Mesenchymal stem cell (in vitro differentiated cells and primary cell): ENCODE measurements at places on chromosomes 16 and 17.

DNA sequence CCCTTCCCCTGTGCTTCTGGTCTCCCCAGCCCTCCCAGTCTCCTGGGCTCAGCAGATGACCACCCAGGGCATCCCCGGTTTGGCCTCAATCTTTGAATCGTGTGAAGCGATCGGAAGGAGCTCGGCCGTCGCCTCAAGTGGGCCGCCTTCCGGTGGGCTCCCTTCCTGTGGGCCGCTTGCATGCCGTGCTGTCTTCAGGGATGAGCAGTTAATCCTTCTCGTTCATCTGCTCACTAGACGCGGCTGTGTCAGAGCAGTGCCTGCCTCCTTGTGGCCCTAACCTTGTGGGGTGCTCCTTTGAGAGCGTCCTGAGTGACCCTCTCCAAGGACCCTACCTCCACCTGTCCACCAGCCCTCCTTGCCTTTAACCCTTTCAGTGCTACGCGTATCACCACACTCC is 40.4 kb downstream of the BAIAP2 start:
- H3K4me3 ChIP-seq = no peak overlapping the region
- peaks cover 31% of the 10 kb centered on the region for H3K4me1 ChIP-seq
- H3K27ac ChIP-seq = no peak overlapping the region
- no peak for DNase-seq

GRCh38 chr16:72169708-72170107 is 2.2 kb downstream of the PMFBP1 start:
- H3K4me1 ChIP-seq = no peaks in the 10 kb centered on the region
- no peak overlapping the region for H3K4me3 ChIP-seq
- H3K27me3 ChIP-seq = peaks cover 9% of the 10 kb centered on the region
- H3K27ac ChIP-seq = no peak overlapping the region
- H3K36me3 ChIP-seq = no peaks in the 10 kb centered on the region

DNA sequence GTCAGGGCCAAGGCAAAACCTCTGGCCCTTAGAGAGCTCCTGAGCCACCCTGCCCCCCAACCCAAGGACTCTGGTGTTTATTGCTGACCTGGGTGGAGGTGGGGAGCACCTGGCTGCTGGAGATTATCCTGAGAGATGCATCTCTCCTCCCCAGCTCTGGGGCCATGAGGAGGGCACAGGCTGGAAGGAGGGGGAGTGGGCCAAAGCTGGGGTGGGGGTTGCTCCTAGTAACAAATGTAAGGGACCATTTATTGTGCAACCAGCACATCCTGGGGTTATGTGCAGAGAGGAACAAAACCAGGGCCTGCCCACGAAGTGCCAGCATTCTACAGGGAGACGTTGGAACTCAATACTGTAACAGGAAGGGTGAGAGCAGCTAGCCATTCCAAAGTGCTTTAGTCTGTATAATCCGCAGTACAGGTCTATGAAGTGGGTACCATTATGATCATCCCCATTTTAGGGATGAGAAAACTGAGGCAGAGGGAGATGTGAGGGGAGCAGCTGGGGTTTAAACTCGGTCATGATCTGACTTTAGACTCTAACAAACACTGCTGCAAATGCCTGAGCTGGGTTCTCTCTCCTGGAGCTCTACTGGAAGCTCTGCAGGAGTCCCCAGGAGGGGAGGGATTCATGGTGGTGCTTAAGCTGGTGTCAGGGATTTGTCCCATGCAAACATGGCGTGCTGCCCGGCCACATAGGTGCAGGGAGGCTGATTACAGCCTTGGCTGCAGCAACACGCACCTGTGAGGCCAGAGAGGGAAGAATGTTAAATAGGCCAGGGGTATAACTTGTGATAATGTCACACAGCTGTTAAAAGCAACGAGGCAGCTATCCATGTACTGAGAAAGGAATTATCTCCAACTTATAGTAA is 1.4 kb upstream of the RHBDF2 start:
- H3K27ac ChIP-seq = no peak overlapping the region
- no peak for DNase-seq
- peaks cover under 1% of the 10 kb centered on the region for H3K36me3 ChIP-seq
- H3K4me3 ChIP-seq = no peak overlapping the region

GRCh38 chr17:41012326-41013120 is 3.6 kb upstream of the KRTAP3-1 start:
- DNase-seq = no peak
- no peaks in the 10 kb centered on the region for H3K27me3 ChIP-seq

DNA sequence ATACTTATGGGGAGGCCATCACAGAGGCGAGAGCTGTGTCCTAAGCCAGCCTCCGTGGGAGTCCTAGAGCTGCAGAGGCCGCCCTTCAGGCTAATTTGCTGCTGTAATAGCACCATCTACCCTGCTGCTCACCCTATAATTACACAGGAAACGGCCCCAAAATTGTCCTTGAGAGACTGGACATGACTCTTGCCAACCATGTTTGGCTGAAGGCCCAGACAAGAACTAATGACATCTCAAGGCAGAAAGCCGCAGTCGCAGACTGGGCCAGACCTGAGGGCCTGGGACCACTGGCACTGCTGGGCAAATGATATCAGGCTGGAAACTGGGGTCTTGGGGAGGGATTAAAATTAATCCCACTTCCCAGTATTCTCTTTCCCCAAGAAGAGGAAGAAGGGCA is 24.1 kb downstream of the PSMD7 start:
- no peak overlapping the region for H3K4me3 ChIP-seq
- no peak for DNase-seq
- no peaks in the 10 kb centered on the region for H3K4me1 ChIP-seq
- no peaks in the 10 kb centered on the region for H3K27me3 ChIP-seq
- H3K36me3 ChIP-seq = peaks cover 18% of the 10 kb centered on the region

GRCh38 chr16:66188917-66189725 is 177.4 kb upstream of the CDH5 start:
- H3K27me3 ChIP-seq = no peaks in the 10 kb centered on the region
- peak overlapping the region; percentile 22 for H3K4me3 ChIP-seq
- no peak overlapping the region for H3K27ac ChIP-seq
- no peaks in the 10 kb centered on the region for H3K36me3 ChIP-seq
- DNase-seq = no peak
- H3K4me1 ChIP-seq = no peaks in the 10 kb centered on the region

- DNase-seq = no peak
- no peaks in the 10 kb centered on the region for H3K27me3 ChIP-seq
- H3K27ac ChIP-seq = no peak overlapping the region
- peaks cover 9% of the 10 kb centered on the region for H3K4me1 ChIP-seq
- no peak overlapping the region for H3K4me3 ChIP-seq
- H3K36me3 ChIP-seq = no peaks in the 10 kb centered on the region
Observed at GRCh38 chr16:55035956-55036355, 105.3 kb downstream of the IRX5 start.

DNA sequence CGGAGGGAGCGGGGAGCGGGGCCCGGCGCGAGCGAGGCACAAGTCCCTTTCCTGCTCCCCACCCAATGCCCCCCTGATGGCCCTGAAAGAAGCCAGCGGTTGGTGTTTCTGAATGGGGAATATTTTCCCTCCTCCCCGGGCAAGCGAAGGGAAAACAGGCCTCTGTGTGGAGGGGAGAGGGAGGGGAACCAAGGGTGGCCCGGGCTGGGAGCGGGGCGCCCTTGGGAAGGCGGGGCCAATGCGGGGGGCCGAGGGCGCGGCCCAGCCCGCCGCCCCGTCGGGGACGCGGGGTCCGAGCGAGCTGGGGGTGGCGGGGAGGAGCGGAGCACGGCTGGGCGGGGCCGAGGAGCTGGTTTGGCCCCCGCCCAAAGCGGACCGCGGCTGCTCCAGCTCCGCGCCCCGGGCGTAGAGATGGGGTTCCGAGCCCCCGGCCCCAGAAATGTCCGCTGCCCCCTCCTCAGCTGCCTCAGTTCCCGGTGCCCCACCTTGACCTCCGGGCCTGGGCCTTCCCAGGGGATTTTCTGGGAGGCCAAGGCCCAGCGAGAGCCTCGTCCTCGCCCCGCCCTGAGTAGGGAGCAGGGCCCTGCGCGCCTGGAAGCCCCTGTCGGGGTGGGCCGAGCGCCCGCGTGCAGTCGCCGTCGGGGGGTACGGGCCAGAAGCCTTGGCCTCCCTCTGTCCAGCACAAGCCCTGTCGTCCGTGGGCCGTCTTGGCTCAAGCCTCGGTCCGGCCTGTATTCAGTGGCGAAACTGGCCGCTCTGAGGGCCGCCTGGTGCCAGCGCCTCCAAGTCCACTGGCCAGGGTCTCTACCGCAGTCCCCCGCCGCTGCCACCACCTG is 3.9 kb upstream of the HEXIM1 start:
- H3K4me1 ChIP-seq = peaks cover 28% of the 10 kb centered on the region
- no peak for DNase-seq
- peaks cover 8% of the 10 kb centered on the region for H3K36me3 ChIP-seq

- no peaks in the 10 kb centered on the region for H3K4me1 ChIP-seq
- no peak overlapping the region for H3K27ac ChIP-seq
Observed at GRCh38 chr17:21113716-21114115, 13.0 kb upstream of the DHRS7B start.

DNA sequence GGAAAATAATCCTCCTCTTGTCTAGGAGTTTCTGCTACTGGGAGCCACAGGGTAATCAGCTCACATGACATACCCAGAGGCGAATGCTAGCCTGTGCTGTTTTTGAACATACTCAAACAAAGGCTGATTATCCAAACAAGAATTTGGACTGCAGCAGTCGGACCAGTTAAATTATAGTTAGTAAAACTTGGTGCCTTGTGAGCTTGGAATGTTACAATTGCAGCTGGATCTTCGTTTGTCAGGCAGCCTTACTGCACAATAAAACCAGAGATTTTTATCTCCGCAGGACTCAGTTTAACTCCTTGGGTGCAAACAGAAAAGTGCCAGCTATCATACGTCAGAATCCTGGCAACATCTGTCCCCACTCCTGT is 163.8 kb upstream of the TBX2 start:
- no peak overlapping the region for H3K27ac ChIP-seq
- H3K4me1 ChIP-seq = peaks cover 5% of the 10 kb centered on the region
- H3K36me3 ChIP-seq = no peaks in the 10 kb centered on the region
- no peaks in the 10 kb centered on the region for H3K27me3 ChIP-seq
- H3K4me3 ChIP-seq = no peak overlapping the region

- DNase-seq = peak; percentile 20
- H3K36me3 ChIP-seq = no peaks in the 10 kb centered on the region
- H3K4me3 ChIP-seq = no peak overlapping the region
- H3K27me3 ChIP-seq = no peaks in the 10 kb centered on the region
- H3K27ac ChIP-seq = no peak overlapping the region
Observed at GRCh38 chr16:12646490-12647274, 157.0 kb downstream of the CPPED1 start.

GRCh38 chr16:84302111-84302954 is 7.7 kb downstream of the WFDC1 start:
- H3K27me3 ChIP-seq = peaks cover 89% of the 10 kb centered on the region
- H3K36me3 ChIP-seq = no peaks in the 10 kb centered on the region
- H3K4me3 ChIP-seq = no peak overlapping the region
- peak; percentile 73 for DNase-seq
- H3K27ac ChIP-seq = no peak overlapping the region

GRCh38 chr17:40287159-40287493 is 553 bp upstream of the CDC6 start:
- DNase-seq = no peak
- H3K4me3 ChIP-seq = peak overlapping the region; percentile 57
- no peaks in the 10 kb centered on the region for H3K27me3 ChIP-seq
- no peak overlapping the region for H3K27ac ChIP-seq
- peaks cover 4% of the 10 kb centered on the region for H3K36me3 ChIP-seq

- H3K4me3 ChIP-seq = no peak overlapping the region
- H3K27ac ChIP-seq = no peak overlapping the region
- no peaks in the 10 kb centered on the region for H3K27me3 ChIP-seq
- H3K4me1 ChIP-seq = no peaks in the 10 kb centered on the region
- H3K36me3 ChIP-seq = no peaks in the 10 kb centered on the region
- no peak for DNase-seq
Observed at GRCh38 chr17:59238906-59239305, 18.6 kb downstream of the GDPD1 start.

DNA sequence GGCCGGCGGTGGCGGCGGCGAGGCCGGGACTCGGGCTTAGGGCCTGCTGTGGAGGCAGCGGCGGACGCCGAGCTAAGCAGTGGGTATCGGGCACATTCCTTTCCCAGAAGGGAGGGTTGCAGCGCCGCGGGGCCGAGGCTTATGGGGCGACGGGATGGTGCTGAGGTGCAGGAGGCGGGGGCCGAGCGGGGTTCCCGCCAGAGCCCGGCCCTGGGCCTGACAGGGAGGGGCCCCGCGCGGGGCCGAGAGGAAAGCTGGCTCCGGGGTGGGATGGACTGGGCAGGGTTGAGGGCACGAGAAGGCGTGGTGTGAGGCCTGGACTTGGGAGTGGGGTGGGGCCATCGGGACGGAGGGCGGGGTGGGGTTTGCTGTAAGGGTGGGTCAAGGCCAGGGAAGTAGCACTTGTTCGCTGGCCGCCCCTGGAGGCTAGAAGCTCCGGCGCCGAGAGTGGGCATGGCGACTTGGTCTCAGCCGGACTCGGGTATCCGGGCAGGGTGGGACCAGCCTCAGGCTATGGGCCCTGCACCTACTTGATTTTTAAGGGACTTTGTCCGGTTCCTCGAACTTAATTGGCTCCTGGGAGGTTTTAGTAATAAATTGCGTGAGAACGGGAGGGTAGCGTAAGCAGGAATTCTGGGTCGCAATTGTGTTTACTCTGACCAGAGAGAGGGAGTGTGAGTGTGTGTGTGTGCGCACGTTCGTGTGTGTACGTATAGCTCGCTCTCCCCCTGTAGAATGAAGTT is 396 bp downstream of the NFE2L1 start:
- peaks cover 28% of the 10 kb centered on the region for H3K36me3 ChIP-seq
- peak; percentile 95 for DNase-seq
- H3K4me3 ChIP-seq = peak overlapping the region; percentile 84
- no peaks in the 10 kb centered on the region for H3K27me3 ChIP-seq
- peak overlapping the region; percentile 94 for H3K27ac ChIP-seq

DNA sequence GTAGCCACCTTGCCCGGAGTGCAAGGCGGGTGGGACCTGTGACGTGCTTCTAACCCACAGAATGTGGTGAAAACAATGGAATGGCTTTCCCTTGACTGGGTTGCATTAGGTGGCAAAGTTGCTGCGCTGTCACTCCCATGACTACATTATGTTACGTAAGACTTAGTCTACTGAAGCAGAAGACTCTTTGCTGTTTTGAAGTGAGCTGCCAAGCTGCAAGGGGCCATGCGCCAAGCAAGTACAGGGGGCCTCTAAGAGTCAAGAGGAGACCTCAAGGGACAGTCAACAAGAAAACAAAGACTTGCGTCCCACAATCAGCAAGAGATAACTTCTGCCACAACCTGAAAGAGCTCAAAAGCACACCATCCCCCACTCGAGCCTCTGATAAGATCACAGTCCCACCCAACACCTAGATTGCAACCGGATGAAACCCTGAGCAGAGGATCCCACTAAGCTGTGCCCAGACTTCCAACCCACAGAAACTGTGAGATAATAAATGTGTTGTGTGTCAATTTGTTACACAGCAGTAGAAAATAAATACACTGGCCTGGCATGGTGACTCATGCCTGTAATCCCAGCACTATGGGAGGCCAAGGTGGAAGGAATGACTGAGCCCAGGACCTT is 16.5 kb downstream of the ANKRD11 start:
- H3K4me3 ChIP-seq = no peak overlapping the region
- H3K36me3 ChIP-seq = no peaks in the 10 kb centered on the region
- no peaks in the 10 kb centered on the region for H3K27me3 ChIP-seq
- no peak overlapping the region for H3K27ac ChIP-seq
- peak; percentile 69 for DNase-seq
- peaks cover 32% of the 10 kb centered on the region for H3K4me1 ChIP-seq

GRCh38 chr16:1098266-1098991 is 2.4 kb upstream of the C1QTNF8 start:
- no peak overlapping the region for H3K27ac ChIP-seq
- H3K36me3 ChIP-seq = no peaks in the 10 kb centered on the region
- no peak for DNase-seq
- peaks cover 2% of the 10 kb centered on the region for H3K27me3 ChIP-seq
- peaks cover 12% of the 10 kb centered on the region for H3K4me1 ChIP-seq
